Hepatic stellate cell (primary cell): ENCODE measurements at places on chromosomes 6 and 20.

GRCh38 chr6:138689849-138690248 is 83.7 kb upstream of the CCDC28A start:
- no peak for DNase-seq

GRCh38 chr6:7138046-7138531 is 30.3 kb downstream of the RREB1 start:
- DNase-seq = no peak

- DNase-seq = peak; percentile 68
Observed at GRCh38 chr20:47785854-47786764, 828 bp upstream of the SULF2 start.

GRCh38 chr6:158909938-158910337 is 90.1 kb downstream of the RSPH3 start:
- no peak for DNase-seq

DNA sequence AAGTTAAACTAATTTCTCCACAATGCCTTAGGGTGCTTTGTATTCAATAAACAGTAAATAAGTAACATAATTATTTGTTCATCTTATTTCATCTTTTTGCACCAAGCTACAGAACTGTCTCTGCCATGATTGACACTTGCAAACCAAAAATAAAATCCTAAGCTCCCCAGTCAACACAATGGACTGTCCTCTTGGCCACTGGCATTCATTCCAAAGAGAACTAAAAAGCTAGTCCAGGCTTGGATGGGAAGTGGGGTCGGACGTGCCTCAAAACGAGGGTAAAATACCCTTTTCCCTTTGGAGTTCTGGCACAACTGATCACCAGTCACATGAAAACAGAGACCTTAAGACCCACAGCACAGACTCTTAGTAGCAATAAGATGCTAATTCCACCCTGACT is 66.4 kb upstream of the THBS2 start:
- peak; percentile 60 for DNase-seq

GRCh38 chr6:145850671-145851070 is 36.1 kb upstream of the FBXO30 start:
- no peak for DNase-seq

- DNase-seq = no peak
Observed at GRCh38 chr6:64553249-64553786, 917.7 kb downstream of the PHF3 start.

DNA sequence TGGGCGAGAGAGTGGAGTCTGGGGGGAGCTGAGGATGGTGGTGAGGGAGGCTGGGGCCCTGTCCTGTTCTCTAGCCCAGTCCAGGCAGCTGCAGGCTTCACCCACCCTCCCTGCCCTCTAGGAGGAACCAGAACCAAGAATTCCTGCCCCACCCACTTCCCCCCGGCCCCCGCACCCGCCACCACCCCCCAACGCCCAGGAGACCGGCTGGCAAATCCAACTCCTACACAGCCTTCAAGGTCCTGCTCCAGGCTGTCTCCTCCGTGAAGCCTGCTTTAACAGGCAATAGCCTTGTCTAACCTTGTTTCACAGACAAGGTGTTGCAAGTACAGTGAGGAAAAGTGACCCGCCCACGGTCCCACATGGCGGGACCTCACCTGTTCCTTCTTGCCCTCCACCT is 2.4 kb downstream of the SPDEF start:
- DNase-seq = no peak

DNA sequence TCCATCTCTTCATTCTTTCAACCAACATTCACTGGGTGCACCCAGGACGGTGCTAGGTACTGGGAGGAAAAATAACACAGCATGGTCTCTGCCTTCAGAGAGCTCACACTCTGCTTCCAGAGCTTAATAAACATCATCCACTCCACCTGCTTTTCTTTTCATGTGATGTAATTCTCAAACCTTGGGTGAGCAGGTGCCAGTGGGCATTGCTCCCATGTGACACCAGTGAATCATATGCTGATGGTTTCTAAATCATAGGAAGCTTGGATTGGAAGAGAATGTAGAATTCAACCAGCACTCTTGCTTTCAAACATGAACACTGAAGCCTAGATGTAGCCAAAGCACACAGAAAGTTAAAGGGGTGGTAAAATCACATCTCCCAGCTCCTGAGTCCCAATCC is 189.8 kb downstream of the FOXA2 start:
- no peak for DNase-seq

DNA sequence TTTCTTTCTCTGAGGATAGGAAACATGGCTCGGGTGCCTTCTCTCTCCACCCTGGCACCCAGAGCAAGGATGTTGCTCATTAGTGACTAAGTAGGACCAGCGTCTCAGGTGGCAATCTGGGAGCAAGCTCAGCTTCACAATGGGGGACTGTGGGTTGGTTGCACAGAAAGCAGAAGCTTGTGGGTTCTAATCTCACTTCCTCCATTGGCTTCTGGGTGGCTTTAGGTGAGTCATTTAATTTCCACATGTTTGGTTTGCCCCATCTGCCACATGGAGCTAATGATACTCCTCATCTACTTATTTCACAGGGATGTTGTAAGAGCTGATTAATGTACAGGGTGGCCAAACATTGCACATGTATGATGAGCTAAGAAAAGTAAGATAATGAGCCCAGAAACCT is 54.8 kb upstream of the AKIRIN2 start:
- peak; percentile 30 for DNase-seq

- DNase-seq = peak; percentile 97
Observed at GRCh38 chr20:49936153-49937026, at the start of gene RNF114. TSS of gene RNF114 (plus strand) at chr20:49936397. CDS start at chr20:49936413, 16 bp downstream.

DNA sequence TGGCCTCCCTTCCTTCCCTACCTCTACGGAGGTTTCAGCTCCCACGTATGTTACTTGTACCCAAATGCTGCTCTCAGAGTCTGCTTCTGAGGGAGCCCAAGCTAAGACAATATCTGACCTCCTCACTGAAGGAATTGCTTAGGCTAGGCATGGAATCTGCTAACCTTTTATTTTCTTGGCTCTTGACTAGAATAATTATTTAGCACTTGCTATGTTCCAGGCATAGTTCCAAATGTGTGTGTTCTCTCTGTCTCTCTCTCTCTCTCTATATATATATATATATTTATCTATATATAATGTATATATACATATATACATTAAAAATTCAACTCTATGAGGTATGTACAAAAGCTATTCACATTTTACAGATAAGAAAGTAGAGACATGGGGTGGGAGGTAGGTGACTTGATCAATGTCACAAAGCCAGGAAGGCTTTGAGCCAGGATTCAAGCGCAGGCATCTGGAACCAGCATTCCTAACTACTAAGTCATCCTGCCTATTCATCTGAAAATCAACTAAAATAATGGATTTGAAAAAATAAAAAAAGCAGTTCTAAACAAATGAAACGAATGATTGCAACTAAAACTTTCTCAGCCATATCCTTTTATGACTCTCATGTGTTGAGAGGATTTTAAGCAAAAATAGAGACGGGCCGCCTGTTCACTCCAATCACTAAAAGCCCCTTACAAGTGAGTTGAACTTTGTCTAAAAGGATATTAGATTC is 189.7 kb upstream of the JAG1 start:
- DNase-seq = peak; percentile 29

GRCh38 chr6:132354517-132355167 is 46.6 kb downstream of the MOXD1 start:
- DNase-seq = no peak

GRCh38 chr6:159693894-159694545 is 979 bp upstream of the SOD2 start:
- DNase-seq = no peak

GRCh38 chr6:122063761-122064160 is 335.7 kb upstream of the HSF2 start:
- DNase-seq = no peak

DNA sequence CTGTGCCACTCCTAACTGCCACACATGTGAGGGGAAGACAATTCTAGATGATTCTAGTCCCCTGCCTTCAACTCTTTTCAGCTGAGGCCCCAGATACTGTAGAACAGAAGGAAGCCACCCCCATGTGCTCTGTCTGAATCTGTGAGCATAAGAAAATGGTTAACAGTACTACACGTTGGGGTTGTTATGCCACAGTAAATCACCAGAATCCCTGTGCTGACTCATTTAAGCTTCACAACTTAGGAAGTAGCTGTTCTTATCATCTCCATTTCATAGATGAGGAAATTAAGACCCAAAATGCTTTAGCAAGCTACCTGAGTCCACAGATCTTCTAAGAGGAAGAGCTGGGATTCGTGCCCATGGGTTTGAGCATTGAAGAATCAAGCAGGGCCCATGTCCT is 27.4 kb upstream of the SCRT2 start:
- DNase-seq = no peak

DNA sequence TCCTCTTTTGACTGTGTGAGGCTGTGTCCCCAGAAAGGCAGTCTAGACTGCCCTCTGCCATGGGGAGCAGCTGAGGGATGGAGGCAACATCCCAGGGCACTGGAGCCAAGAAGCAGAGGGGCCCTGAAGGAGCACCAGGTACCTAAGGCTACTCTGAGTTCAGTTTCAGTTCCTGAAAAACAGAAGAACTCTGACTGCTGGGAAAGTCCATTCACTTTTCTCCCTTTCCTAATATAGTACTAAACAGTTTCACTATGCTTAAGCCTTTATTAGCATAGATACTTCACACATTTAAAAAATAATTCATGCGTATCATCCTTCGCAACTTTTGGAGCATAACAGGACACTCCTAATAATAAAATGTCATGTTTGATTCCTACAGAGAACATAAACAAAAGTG is 130.0 kb downstream of the FOXC1 start:
- DNase-seq = no peak

GRCh38 chr6:166078294-166078693 is 89.4 kb downstream of the TBXT start:
- peak; percentile 63 for DNase-seq

DNA sequence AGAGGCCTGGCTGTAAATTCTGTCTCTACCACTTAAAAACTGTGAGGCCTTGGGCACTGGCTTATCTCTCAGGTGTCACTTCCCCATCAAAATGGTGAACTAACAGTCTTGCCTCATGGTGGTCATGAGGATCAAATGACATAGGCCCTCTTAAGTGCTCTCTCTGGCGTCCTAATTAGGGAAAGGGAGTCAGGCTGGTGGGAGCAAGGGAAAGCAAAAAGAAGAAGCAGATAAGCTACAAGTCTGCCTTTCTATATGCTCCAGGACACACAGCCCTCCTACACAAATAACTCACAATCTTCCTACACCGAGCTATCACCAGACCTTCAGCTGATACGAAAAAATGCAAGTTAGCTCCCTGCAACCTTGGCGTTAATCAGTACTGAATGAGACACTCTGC is 19.5 kb upstream of the SLC22A16 start:
- DNase-seq = no peak

DNA sequence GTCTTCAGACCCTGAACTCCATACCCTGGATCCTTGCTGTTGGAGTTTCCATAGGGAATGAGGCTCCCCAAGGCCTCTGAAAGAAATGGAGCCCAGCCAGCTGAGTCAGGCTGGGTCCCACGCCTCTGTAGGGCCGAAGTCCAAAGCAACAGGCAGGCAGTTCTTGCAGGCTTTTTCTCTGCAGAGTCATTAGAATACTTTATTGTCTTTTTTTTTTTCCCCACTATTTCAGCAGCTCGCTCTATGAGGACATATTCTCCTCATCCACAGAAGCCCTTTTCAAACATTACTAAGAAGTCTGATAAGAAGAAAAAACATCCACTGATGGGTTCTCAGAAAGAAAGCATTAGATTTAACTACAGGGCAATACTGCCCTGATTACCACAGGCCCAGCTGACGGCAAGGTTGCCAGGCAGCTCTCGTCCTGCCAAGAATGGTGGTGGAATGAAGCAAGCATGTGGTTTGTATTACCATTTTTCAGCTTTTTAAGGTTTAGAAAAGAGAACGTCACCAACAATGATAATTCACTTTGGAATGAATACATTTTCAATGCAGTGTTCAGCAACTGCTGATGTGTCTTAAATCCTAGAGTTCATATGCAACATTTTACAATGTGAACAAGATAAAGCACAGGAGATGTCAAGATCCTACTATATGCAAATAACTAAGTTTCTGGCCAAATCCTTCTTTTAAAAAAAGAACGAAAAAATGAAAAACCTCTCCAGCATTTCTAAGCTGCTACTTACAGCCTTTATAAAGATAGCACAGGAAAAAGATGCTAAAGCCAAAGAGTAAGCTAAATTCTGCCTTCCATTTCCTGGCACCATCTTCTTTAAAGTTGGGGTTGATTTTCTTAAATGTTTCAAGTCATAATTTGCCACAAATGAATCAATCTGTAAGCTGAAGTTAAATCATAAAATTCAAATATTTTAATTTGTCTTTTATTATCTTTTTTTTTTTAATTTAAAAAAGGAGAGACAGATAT is 223.6 kb upstream of the CITED2 start:
- DNase-seq = peak; percentile 63

DNA sequence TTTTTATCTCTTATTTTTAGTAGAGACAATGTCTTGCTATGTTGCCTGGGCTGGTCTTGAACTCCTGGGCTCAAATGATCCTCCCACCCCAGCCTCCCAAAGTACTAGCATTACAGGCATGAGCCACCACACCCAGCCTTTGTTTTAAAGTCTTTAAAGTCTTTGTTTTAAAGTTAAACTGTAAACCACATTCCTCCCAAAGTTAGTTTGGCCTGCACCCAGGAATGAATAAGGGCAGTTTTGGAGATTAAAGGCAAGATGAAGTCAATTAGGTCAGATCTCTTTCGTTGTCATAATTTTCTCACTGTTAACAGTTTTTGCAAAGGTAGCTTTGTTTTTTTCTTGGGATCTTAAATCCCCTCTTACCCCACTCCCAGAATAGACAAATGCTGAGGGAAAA is 63.8 kb downstream of the UBR2 start:
- DNase-seq = no peak

DNA sequence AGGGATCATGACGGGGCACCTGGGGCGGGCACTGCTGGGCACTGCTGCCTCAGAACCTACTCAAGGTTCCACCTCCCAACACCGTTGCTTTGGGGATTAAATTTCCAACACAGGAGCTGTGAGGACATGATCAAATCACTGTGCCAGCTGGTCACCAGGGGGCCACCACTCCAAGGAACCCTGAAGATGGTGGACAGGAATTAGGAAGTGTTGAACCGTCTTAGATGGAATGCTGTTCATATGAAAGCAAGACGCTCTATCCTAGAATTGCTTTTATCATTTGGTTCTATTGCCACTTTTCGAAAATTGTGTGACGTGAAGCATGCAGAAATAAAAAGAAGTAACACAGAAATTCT is 140.3 kb downstream of the DLL1 start:
- DNase-seq = no peak

- DNase-seq = peak; percentile 39
Observed at GRCh38 chr6:40950986-40951698, 87.9 kb downstream of the UNC5CL start.

GRCh38 chr6:149934249-149935156 is 7.3 kb upstream of the ULBP2 start:
- peak; percentile 42 for DNase-seq

- DNase-seq = no peak
Observed at GRCh38 chr6:160273750-160274149, 15.1 kb upstream of the SLC22A2 start.

GRCh38 chr20:60137657-60138245 is 179.5 kb downstream of the CDH26 start:
- DNase-seq = no peak

DNA sequence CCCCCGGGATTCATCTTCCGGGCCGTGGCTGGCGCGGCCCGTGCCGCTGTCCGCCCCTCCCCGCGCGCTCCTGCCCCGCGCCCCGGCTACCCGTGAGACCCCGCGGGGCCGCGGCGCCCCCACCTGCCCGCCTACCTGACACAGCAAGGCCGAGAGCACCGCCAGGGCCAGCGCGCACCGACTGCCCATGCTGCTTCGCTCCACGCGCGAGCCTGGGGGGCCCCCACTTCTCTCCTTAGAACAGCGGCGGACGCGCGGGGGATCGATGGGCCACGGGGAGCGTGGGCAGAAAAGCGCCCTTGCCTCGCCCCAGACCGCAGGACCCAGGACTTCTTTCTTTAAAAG is 955 bp downstream of the DLL1 start:
- DNase-seq = no peak

GRCh38 chr6:78132671-78133410 is 480.0 kb downstream of the MEI4 start:
- DNase-seq = no peak
